ENCODE measurements at places on chromosomes 16 and 17. TPM values are rescaled to one million over a fixed set of nuclear protein-coding genes. Genes with fewer than 3 reads are reported as not detected.

DNA sequence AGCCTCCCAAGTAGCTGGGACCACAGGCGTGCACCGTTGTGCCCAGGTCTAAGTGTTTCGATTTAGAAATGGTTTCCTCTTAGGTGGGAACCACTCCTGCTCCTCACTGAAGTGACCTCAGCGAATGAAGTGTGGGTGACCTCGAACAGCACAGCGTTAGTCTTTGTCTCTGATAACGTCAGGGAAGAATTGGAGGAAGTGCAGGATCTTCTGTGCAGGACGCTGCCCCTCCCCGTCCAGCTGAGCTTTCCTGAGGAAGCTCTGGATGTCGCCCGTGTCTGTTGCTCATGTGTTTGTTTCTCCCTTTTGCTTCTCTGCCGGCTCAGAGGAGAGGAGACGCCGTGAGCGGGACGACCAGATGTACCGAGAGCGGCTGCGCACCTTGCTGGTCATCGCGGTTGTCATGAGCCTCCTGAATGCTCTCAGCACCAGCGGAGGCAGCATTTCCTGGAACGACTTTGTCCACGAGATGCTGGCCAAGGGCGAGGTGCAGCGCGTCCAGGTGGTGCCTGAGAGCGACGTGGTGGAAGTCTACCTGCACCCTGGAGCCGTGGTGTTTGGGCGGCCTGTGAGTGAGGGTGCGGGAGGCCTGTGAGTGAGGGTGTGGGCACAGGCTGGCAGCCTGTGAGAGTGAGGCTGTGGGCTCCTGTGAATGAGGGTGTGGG, 15.6 kb downstream of the SPG7 start:
- ATAC-seq, result no peak

Gene SOST
- 0.27 TPM for total RNA-seq

Gene CD300LB
- total RNA-seq, result 1.0 TPM

Gene TPSD1
- total RNA-seq, result 3.7 TPM

DNA sequence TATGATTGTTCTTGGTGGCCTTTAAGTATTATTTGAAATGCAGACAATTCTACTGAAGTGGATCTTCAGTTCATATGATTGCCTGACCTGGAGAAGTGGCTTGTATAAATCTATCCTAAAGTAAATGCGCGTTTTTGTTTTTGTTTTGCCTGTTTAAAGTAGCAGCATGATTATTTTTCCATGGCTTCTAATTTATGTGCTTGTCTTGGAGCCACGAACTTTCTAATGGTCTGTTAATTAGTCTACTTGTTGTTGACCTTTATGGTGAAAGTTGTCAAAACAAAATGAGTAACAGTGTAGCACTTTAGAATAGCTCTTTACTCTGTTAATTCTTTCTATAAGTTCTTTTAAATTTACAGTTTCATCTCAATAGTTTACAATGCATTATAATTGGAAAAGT, 1.7 kb downstream of the PRKAR1A start:
- no peak for ATAC-seq

GRCh38 chr16:85682516-85682915, 6.2 kb downstream of the GINS2 start:
- ATAC-seq, result no peak

Gene DNAH9
- 0.12 TPM for total RNA-seq

GRCh38 chr17:74080656-74081582, 122.6 kb upstream of the RPL38 start:
- ATAC-seq, result no peak

- ATAC-seq, result no peak
These were observed 6.2 kb downstream of the SP2 start for GRCh38 chr17:47902039-47902744.

GRCh38 chr17:27620721-27621120, 10.3 kb upstream of the LGALS9 start:
- no peak for ATAC-seq

Gene HS3ST6
- total RNA-seq, result not detected

Gene CTRL
- total RNA-seq, result not detected

DNA sequence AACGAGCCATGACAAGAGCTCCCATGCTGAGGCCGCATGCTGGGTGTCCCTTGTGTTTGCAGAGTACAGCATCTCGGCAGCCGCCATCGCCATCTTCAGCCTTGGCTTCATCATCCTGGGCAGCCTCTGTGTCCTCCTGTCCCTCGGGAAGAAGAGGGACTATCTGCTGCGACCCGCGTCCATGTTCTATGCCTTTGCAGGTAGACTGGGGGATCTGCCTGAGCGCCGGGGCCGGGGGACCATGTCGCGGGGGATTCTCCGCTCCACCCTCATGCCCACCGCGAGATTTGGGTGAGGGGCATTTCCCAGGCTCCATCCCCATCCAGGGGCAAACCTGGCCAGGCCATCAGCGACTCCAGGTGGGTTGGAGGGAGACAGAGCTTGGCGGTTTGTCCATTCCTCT, 10.7 kb downstream of the CACNG1 start:
- ATAC-seq, result no peak

DNA sequence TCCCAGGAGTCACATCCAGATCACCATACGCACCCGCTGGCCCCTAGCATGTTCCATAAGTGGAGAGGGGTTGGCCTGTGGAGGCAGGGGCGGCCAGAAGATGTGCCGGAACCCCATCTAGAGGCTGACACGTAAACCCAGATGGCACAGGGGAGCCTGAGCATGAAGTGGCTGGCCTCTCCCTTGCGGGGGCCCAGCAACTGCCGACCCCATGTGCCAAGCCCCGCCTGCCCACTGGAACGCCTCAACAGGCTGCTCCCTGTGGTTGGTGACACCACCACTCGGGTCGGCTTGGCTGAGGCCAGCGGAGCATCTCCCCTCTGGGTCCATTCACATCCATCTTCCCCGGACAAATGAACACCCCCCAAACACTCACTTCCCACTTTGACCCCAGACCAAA, 9.5 kb downstream of the BCAR1 start:
- no peak for ATAC-seq

Gene CSH2
- total RNA-seq, result not detected

DNA sequence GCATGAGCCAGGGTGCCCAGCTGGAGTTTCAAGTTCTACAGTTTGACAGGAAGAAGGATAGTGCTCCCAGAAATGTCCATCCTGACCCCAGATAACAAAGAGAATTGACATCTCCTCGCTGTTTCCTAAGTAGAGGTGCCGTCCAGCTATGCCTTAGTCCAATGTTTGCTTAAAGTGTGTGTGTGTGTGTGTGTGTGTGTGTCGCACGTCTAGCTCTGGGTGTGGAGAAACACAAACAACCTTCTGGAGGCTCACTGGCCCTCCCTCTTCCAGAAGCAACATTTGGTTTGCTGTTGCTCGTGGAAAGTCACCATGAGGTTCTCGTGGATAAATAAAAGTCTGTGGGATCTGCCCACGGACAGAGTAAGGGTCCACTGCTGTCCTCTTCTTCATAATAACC, 22.1 kb downstream of the EMP2 start:
- no peak for ATAC-seq

GRCh38 chr17:64240261-64240740, 22.8 kb downstream of the TEX2 start:
- ATAC-seq, result no peak

DNA sequence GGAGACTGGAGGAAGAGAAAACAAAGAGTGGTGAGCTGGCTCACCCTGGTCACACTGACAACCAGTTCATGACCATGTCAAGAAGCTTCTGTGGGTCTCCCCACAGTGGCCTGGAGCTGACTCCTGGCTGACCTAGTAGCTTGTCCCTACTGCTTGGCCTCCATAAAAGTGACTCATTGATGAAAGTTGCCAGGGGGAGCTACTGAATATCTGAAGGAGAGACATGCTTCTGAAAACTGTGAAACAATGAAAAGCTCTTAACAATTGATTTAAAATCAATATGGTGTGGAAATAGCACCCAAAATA, 22.0 kb downstream of the SMPD3 start:
- ATAC-seq, result no peak

Gene FLYWCH1
- 66.5 TPM for total RNA-seq

DNA sequence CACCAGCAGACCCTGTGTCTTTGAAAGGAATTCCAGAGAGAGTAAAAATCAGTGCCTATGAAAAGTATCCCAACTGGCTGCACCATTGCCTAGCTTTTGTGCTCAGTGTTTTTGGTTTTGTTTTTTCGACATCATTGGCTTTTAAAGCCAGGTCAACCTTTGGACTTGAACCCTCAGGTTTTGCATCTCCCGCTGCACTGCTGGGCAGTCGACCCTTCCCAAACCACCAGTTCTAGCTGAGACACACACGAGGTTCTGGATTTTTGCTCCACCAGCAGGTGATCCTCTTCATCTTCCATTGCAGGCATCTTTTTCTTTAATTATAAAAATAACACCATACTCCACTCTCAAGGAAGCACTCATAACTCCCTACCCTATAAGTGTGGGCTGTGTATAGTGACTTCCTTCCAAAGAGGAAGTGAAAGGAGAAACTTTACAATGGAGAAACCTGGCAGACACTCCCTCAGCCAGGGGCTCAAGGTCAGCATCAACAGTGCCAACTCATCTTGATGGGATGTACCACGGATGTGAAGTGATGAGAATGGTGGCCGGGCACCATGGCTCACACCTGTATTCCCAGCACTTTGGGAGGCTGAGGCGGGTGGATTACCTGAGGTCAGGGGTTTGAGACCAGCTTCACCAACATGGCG, 57.8 kb downstream of the BMERB1 start:
- no peak for ATAC-seq

DNA sequence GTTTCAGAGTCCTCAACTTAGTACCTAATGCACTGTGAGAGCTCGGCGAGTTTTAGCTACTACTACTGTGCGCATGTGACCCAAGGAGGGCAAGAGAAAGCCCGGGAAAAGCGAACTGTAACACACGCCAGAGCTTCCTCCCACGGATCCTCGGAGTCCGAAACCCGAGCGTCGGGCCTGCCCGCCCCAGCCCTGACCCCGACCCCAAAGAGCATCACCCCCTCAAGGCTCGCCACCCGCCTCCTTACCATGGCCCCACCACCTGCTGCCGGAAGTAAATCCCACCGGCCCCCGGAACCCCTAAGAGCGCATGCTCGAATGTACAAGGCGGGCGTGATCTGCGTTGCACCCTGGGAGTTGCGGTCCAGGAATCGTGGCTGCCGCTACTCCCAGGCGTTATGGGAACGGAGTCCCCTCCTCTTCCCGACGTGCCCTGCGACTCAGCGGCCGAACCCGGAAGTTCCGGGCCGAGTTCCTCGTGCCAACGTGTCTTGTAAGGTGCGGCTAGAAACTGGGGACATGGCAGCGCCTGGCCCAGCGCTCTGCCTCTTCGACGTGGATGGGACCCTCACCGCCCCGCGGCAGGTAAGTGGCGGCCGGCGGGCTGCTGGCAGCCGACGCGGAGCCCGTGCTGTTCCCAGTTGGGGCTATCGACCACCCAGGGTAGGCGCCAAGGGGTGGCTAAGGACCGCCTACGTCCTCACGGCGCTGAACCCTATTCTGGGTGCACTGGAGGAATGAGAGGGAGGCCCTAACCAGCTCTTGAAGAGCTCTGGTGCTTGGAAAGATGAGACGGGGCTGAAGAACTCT, at the start of the genes PMM2 and TMEM186:
Gene PMM2 (plus strand): TSS at position 476 of the 810 bp plus-strand sequence. CDS start 44 bp downstream, at position 520.
Gene TMEM186 (minus strand): TSS at position 276 of the 810 bp plus-strand sequence. CDS start 25 bp downstream, at position 251.
- peak; percentile 98 for ATAC-seq

- ATAC-seq, result no peak
These were observed 17.5 kb downstream of the CMTM3 start for GRCh38 chr16:66621973-66622372.

DNA sequence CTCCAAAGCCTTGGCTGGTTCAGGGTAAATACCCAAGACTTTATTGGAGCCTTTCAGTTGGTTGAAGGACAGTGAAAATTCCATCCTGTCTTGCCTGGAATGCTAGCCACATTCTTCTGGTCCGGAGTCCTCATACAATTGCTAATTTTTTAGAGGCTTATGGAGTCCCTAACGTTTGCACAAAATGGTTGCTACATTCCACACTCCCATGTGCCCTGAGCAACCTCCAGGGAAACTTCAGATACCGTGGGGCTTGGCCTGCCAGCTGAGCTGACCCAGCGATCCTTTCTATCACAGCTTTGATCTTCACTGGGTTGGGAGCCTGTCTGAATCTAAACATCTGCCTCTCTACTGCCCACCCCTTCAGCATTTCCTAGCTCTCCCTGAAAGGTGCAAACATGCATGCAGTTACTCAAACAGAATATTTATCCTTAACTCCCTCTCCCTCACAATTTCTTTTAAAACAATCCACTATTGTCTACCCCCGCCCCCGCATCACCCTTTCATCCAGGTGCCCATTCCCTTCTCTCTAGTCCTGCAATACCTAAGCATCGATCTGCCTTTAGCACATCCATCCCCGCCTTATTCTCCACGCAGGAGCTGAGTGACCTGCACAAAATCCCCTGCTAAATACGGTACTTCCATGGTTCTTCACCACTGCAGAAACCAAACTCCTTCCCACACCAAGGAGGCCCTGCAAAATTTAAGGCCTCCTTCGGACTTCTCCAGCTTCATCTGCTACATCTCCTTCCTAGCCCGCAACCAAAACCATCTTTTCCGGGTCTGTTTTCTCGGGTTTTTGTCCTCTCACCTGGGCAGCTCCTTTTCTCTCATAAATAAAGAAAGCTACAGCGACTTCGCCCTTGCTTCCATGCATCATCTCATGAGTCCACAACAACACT, 810 bp upstream of the GAN start:
- no peak for ATAC-seq

GRCh38 chr16:8026450-8026849, 563.9 kb downstream of the TMEM114 start:
- ATAC-seq, result no peak

DNA sequence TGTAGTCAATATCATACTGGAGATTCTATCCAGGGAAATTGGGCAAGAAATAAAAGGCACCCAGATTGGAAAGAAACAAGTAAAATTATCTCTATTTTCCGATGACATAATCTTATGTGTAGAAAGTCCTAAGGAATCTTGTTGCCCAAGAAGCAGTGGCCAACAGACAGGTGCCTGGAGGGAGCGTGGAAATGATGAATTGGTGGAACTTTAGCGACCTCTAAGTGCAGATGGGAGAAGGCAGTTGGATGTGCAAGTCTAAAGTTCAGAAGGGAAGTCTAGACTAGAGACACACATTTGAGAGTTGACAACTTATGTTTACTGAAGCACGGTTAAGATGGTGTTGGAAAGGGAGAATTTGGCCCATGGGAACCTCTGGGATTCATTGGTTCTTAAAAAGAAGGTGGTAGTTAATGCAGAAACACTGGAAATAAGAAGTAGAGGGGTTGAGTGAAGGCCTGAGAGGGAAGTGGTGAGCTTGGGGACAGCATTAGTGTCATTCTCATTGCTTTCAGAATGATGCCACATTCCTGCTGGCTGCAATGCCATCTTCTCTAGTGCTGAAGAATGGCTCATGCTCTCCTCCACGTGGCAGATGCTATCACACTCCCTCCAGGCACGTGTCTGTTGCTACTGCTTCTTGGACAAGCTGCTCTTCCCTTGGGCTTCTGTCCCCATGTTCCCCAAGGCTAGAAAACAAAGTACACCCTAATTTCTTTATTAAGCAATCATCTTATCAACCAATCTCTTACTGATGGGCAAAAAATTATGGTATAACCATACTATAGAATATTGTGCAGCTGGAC, 24.0 kb downstream of the TAT start:
- no peak for ATAC-seq
